ENCODE measurements at places on chromosomes 12 and 14. TPM values are rescaled to one million over a fixed set of nuclear protein-coding genes. Genes with fewer than 3 reads are reported as not detected.

GRCh38 chr12:89212339-89212771 lies 139.9 kb downstream of the DUSP6 start:
- no peak overlapping the region for H3K4me3 ChIP-seq
- no peak overlapping the region for H3K27ac ChIP-seq
- DNase-seq: no peak

DNA sequence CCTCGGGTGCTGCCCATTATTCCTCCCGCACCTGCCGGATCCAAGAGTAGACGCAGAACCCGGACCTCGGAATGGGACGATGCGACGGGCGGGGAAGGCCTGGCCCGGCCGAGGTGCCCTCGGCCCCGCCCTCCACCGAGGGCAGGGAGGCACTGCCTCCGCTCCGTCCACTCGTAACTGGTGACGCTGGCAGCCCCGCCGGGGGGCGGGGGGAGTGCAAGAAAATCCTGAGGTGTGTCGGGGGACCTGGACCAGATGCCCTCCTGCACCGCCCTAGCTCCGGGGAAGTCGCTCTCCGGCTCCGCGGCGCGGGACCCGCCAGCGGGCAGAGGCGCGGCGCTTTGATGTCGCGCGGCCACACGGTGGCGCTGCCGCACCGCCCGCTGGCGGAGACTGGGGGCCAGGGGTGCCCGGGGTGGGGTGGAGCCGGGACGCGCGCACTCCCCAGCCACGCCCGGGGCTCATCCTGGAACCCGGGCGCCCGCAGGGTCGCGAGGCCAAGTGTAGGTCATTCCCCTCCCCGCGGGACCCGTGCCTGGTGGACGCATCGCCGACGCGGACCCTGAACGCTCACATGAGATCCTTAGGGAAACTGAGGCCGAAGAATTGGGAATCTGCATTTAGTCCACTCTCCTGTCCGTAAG lies 202.8 kb downstream of the TTC8 start:
- peaks cover 25% of the 10 kb centered on the region for H3K27me3 ChIP-seq
- peaks cover 11% of the 10 kb centered on the region for H3K4me1 ChIP-seq
- no peak overlapping the region for H3K27ac ChIP-seq
- no peaks in the 10 kb centered on the region for H3K36me3 ChIP-seq
- peak; percentile 58 for DNase-seq

DNA sequence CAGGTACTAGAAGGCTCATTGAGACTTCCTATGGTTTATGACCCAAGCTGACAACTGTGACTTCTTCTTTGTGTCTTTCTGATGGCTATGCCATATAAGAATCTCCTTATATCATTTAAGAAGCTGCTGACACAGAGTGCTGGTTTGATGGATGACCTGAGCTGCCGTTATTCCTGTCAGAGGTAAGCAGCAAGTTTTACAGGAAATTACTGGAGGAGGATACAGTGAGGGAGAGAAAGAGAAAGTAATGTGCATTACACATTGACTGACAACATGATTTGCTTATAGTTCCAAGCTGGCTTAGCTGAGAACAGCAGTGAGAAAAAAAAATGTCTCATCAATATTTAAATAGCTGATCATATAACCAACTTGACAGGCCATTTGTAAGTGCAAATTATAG lies 981.4 kb downstream of the FSCB start:
- H3K4me3 ChIP-seq: no peak overlapping the region
- no peak for DNase-seq
- H3K4me1 ChIP-seq: no peaks in the 10 kb centered on the region

DNA sequence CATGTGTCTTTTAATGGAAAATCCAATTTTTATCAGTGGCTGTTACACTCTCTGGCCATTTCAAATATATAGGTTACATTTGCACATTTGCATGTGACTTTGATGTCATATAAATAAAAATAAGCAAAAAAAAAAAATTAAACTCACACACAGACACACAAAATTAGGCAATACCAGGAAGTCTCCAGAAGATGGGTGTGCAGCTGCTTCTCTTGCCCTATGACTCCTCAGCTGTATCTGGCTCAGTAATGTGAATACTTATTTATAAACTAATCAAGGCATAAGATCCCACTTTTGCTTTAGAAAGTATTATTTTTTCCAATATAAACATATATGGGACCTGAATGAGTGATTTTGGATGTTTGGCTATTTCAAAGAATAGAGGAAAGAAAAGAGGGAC lies 461.1 kb downstream of the LRIG3 start:
- H3K4me3 ChIP-seq: no peak overlapping the region
- H3K27me3 ChIP-seq: no peaks in the 10 kb centered on the region
- no peaks in the 10 kb centered on the region for H3K4me1 ChIP-seq

Gene TNFAIP2
- polyA plus RNA-seq: 519 TPM

Gene PLEK2
- polyA plus RNA-seq: 4.2 TPM

DNA sequence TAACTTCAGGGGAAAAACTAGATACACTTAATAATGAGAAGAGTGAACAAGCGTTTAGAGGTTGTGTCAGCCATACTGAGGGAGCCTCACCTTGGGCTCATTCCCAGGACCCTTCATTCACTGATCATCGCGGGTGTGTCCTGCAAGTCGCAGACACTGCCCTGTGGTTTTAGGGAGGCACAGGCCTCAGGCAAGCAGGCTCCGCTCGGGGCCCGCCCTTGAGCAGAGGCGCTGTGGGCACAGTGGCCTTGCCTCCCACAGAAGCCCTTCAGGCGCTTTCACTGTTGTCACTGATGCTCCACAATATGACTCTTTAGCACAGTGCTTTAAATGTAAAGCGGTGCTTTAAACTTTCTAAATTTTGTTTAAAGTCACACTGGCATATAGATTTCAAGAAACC lies 67.4 kb downstream of the DDX51 start:
- no peaks in the 10 kb centered on the region for H3K27me3 ChIP-seq
- H3K36me3 ChIP-seq: peaks cover 22% of the 10 kb centered on the region
- DNase-seq: no peak
- no peak overlapping the region for H3K27ac ChIP-seq
- H3K4me3 ChIP-seq: no peak overlapping the region

- no peak for DNase-seq
- H3K27me3 ChIP-seq: no peaks in the 10 kb centered on the region
- H3K4me1 ChIP-seq: no peaks in the 10 kb centered on the region
- H3K4me3 ChIP-seq: no peak overlapping the region
- H3K36me3 ChIP-seq: peaks cover 15% of the 10 kb centered on the region
These were observed 52.9 kb downstream of the SH2B3 start for GRCh38 chr12:111458546-111459172.

DNA sequence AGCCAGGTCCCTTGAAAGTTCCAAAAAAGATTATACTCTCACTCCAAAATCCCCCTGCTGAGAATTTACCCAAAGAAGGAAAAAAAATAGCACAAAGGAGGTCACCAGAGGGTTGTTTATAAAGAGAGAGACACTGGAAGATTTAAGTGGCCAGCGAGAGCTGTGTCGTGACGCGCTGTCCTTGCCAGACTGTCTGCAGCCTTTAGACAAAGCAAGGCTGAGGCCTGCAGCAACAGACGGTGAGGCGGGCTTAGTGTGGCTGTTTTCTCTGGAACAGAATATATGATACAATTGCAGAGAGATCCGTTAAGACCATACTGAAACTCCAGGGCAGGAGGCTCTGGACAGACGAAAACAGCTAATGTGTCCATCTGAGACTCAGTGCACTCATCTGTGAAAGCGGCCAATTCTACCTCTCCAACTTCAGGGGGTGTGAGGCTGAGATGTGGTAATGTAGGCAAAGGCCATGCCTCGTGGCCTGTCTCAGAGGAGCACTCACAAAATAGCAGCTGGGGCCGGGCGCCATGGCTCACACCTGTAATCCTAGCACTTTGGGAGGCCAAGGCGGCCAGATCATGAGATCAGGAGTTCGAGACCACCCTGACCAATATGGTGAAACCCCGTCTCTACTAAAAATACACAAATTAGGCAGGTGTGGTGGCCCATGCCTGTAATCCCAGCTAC lies 36.2 kb downstream of the ANAPC7 start:
- H3K27me3 ChIP-seq: no peaks in the 10 kb centered on the region
- peak; percentile 81 for DNase-seq
- no peaks in the 10 kb centered on the region for H3K4me1 ChIP-seq
- peaks cover 5% of the 10 kb centered on the region for H3K36me3 ChIP-seq
- no peak overlapping the region for H3K27ac ChIP-seq
- H3K4me3 ChIP-seq: no peak overlapping the region

DNA sequence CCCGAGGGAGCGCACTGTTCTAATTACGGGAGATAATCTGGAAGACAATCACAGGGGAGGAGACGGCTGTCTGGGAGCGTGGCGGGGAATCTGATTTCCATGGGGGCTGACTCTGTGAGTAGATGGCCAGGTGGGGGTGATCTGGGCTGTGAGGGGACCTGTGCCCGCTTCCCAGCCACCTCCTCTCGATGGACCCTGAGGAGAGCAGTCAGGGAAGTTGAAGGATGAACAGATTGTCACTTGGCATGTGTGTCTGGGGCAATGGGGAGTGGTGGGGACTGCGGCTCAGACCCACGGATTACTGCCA lies 22.6 kb downstream of the GALNT9 start:
- H3K4me1 ChIP-seq: no peaks in the 10 kb centered on the region
- no peak overlapping the region for H3K4me3 ChIP-seq
- H3K36me3 ChIP-seq: no peaks in the 10 kb centered on the region
- H3K27me3 ChIP-seq: peaks cover 7% of the 10 kb centered on the region
- no peak overlapping the region for H3K27ac ChIP-seq
- no peak for DNase-seq

GRCh38 chr14:89088530-89088929 lies 264.1 kb downstream of the TTC8 start:
- DNase-seq: no peak
- no peaks in the 10 kb centered on the region for H3K36me3 ChIP-seq
- H3K27me3 ChIP-seq: no peaks in the 10 kb centered on the region
- no peak overlapping the region for H3K4me3 ChIP-seq
- H3K4me1 ChIP-seq: no peaks in the 10 kb centered on the region

GRCh38 chr12:4562034-4562657 lies at the start of gene DYRK4:
Gene DYRK4, plus strand, starts transcription at chr12:4562208. Its CDS starts 38 bp downstream, at chr12:4562246.
- peak within 1 kb of the TSS; percentile 5 for H3K27ac ChIP-seq
- no peaks in the 10 kb centered on the region for H3K27me3 ChIP-seq
- no peak within 1 kb of the TSS for H3K4me3 ChIP-seq
- H3K36me3 ChIP-seq: no peaks in the 10 kb centered on the region
- DNase-seq: peak; percentile 88

DNA sequence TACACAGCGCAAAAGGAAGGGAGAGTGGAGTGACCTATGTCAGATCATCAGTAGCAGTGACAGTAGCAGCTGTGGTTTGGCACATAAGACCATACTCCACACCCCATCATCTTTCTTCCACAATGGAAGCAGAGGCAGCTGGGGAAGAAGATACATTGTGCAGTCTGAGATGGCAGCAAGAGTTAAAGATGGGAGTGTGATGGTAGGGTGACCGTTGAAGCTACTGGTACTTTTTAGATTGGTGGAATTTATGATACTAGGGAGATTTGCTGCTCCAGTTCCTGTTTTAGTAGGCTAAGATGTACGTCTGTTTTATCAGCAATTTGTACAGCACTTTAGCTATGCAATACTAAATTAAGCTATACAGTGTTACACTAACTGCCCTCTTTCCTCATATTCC lies 291.0 kb downstream of the FUT8 start:
- no peak overlapping the region for H3K4me3 ChIP-seq
- H3K4me1 ChIP-seq: no peaks in the 10 kb centered on the region
- DNase-seq: no peak
- H3K27me3 ChIP-seq: no peaks in the 10 kb centered on the region

DNA sequence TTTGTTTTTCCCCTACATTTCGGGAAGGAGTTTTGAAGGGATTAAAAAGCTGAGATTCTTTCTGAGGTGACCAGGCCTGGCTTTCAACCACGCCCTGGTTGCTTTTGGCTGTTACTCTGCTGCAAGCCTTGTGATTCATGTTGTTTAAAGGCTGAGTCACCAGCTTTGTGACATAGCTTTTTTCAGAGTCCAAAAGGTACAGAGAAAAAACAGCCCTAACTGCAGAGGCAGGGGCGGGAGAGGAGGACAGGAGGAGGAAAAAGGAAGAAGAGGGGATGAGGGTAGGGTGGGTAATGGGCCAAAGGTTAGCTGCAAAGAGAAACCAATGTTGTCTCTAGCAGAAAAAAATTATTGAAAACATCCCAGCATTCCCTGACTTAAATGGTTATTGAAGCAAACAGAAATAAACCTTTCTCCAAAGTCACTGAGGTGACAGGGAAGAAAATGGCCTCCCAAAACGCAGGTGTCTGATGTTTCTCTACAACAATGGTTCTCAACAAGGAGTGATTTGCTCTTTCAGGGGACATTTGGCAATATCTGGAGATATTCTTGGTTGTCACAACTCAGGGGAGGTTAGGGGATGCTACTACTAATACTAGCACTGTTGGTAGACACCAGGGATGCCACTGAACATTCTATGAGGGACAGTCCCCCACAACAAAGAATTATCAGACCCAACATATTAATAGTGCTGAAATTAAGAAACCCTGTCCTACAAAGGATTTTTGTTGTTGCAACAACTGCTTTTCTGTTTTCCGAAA lies 2.1 kb upstream of the UBC start:
- peaks cover 8% of the 10 kb centered on the region for H3K36me3 ChIP-seq
- H3K4me1 ChIP-seq: peaks cover 21% of the 10 kb centered on the region
- peak overlapping the region; percentile 99 for H3K27ac ChIP-seq
- H3K4me3 ChIP-seq: peak overlapping the region; percentile 11
- H3K27me3 ChIP-seq: no peaks in the 10 kb centered on the region

Gene CHST11
- polyA plus RNA-seq: 29.1 TPM

DNA sequence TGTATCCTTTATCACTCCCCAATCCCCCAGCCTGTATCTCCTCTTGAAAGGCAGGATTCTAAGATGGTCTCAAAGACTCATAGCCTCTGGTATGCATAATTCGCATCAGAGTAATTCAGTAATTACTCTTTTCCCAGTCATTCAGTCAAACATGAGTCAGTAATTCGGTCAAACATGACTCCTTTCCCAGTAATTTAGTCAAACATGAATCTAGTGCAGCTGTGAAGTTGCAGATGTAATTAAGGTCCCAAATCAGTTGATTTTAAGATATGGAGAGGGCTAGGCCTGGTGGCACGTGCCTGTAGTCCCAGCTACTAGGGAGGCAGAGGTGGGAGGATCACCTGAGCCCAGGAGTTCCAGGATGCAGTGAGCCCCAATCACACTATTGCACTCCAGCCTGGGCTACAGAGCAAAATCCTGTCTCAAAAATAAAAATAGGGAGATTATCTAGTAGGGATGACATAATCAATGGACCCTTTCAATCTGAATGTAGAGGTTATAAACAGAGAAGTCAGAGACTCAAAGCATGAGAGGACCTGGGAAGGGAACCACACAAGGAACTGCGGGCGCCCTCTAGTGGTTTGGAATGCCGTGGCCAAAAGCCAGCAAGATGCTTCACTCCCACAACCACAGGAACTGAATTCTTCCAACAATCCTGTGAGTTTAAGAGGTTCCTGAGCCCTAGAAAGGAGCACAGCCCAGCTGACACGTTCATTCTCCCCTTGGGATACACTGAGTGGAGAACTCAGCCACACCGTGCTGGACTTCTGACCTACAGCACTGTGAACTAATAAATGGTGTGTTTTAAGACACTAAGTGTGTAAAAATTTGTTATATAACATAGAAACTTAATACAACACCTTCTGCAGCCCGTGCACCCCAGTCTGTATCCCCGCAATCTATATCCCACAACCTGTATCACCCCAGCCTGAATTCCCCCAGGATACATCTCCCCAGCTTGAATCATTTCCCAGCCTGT lies 14.3 kb upstream of the ARMH4 start:
- peaks cover 3% of the 10 kb centered on the region for H3K27me3 ChIP-seq
- peak; percentile 85 for DNase-seq
- H3K4me1 ChIP-seq: no peaks in the 10 kb centered on the region
- no peak overlapping the region for H3K27ac ChIP-seq

All from lung (tissue), 17 donors.